ENCODE measurements at places on chromosomes 3 and 15.

- no peak for DNase-seq
- no peaks in the 10 kb centered on the region for H3K36me3 ChIP-seq
- H3K4me3 ChIP-seq, result no peak overlapping the region
- H3K27ac ChIP-seq, result no peak overlapping the region
- H3K27me3 ChIP-seq, result no peaks in the 10 kb centered on the region
Observed at GRCh38 chr3:22159004-22159695, 408.1 kb upstream of the ZNF385D start.

DNA sequence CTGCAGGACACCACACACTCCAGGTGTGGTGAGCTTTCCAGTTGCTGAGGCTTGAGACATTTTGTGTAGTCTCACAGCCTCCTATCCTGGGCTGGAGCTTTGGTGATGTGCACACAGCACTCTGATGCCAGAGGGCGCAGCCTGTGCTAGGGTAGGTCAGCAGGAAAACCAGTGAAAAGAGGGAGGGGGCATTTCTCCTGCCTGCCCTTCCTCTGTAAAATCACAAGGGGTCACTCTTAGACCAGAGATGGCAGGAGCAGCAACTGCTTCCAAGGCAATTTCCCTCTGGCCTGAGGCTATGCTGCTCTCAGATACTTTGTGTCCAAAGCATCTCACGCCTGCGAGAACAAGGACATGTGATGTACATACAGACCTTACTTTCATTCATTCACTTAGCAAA lies 16.5 kb upstream of the MUSTN1 start:
- H3K4me3 ChIP-seq, result no peak overlapping the region
- H3K27ac ChIP-seq, result no peak overlapping the region
- H3K36me3 ChIP-seq, result peaks cover 56% of the 10 kb centered on the region
- H3K4me1 ChIP-seq, result no peaks in the 10 kb centered on the region
- no peak for DNase-seq

DNA sequence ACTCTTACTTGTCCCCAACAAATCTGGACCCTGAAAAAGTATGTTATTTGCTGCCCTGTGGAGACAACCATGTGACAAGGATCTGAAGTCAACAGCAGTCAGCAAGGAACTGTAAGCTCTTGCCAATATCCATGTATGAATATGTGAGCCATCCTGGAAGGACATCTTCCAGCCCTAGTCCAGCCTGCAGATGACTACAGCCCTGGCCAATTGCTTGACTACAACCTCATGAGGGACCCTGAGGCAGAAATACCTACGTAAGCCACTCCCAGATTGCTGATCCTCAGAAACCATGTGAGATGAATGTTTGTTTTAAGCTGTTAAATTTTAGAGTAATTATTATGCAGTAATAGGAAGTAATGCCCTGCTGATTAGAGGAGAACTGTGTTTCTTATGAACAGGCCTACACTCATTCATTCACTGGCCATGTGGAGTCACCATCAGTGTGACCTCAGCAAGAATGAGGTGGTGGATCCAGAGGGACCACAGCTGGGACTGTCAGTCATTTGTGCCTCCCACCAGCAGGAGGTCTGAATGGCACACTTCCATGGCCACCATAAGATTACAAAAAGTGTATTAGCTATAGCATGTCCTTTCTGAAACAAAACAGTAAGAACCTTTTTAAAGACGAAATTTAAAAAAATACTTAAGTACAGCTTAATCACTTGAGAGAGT lies 92.6 kb downstream of the TFDP2 start:
- H3K27ac ChIP-seq, result no peak overlapping the region
- no peaks in the 10 kb centered on the region for H3K36me3 ChIP-seq
- no peak overlapping the region for H3K4me3 ChIP-seq
- H3K4me1 ChIP-seq, result no peaks in the 10 kb centered on the region
- no peaks in the 10 kb centered on the region for H3K27me3 ChIP-seq
- DNase-seq, result no peak

- no peak overlapping the region for H3K27ac ChIP-seq
- H3K36me3 ChIP-seq, result no peaks in the 10 kb centered on the region
- H3K4me1 ChIP-seq, result no peaks in the 10 kb centered on the region
Observed at GRCh38 chr3:145144361-145144760, 1016.6 kb downstream of the PLOD2 start.

DNA sequence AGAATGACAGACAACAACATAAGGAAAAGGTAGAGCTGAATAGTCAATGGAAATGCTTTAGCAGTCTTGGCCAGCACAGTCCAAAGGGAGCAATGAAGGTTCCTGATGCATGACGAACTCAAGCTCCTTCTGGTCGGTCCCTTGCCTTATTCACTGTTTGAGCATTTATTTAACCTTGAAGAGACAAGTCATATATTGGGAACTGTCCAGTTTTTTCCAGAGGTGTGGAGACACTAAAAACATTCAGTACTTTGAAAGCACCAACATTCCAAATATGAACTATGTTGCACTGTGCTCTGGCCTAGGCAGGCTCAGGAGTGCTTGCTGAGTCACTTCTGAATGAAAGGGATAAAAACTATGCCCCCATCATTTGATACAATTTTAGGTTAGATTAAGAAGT lies 384.8 kb downstream of the MECOM start:
- H3K27me3 ChIP-seq, result no peaks in the 10 kb centered on the region
- no peaks in the 10 kb centered on the region for H3K4me1 ChIP-seq
- no peak overlapping the region for H3K4me3 ChIP-seq
- H3K27ac ChIP-seq, result no peak overlapping the region
- no peaks in the 10 kb centered on the region for H3K36me3 ChIP-seq
- DNase-seq, result no peak

- peak; percentile 36 for DNase-seq
- peaks cover 79% of the 10 kb centered on the region for H3K4me1 ChIP-seq
- H3K4me3 ChIP-seq, result no peak overlapping the region
Observed at GRCh38 chr3:134368751-134369105, 5.5 kb downstream of the AMOTL2 start.

DNA sequence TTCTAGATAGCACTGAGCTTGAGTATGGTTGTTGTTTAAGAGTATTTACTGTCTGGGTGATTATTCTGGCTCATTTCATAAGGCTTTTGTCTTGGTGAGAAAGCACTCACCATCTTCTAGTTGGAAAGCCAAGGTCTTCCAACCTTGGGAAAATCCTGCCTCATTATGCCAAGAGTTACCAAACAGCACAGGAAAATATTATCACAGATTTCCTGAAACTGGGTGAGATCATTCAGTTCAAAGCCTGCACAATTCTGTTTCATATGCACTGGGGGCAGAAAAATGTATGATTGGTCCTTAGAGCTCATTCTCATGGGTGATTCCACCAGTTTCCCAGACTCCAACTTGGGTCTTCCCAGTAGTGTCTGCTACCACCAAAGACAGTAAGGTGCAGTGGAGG lies 291.8 kb downstream of the RORA start:
- no peaks in the 10 kb centered on the region for H3K27me3 ChIP-seq
- H3K36me3 ChIP-seq, result no peaks in the 10 kb centered on the region
- H3K4me3 ChIP-seq, result no peak overlapping the region
- H3K4me1 ChIP-seq, result no peaks in the 10 kb centered on the region
- DNase-seq, result no peak
- no peak overlapping the region for H3K27ac ChIP-seq

DNA sequence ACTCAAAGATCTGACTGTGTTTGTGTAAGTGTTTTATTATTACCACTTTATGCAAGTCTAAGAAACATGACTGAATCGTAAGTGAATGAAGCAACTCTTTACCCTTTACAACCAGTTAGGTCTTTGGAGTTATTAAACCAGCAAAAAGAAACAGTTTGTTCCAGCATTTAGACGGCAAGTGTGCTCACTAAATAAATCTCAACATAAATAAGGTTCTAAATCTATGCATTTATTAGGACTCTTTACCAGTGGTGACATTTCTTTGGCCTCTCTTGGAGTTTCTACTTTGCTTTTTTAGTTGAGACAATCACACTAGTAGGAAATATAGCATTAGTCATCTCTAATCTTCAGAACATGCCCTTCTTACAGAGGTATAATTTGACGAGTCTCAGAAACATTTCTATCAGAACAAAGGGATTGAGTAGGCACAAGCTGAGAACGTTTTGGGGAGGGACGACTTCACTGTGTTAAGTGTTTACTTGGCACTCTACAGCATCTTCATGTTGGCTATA lies 739.9 kb upstream of the NR2F2 start:
- H3K27me3 ChIP-seq, result no peaks in the 10 kb centered on the region
- H3K4me3 ChIP-seq, result no peak overlapping the region
- no peaks in the 10 kb centered on the region for H3K36me3 ChIP-seq
- H3K4me1 ChIP-seq, result no peaks in the 10 kb centered on the region
- no peak overlapping the region for H3K27ac ChIP-seq

GRCh38 chr3:5226783-5227182 lies 39.3 kb downstream of the EDEM1 start:
- no peak for DNase-seq
- no peak overlapping the region for H3K4me3 ChIP-seq
- no peaks in the 10 kb centered on the region for H3K4me1 ChIP-seq
- peaks cover 5% of the 10 kb centered on the region for H3K36me3 ChIP-seq

GRCh38 chr3:51830836-51831385 lies 30.5 kb upstream of the IQCF2 start:
- no peaks in the 10 kb centered on the region for H3K27me3 ChIP-seq
- H3K4me3 ChIP-seq, result no peak overlapping the region
- H3K27ac ChIP-seq, result no peak overlapping the region
- no peak for DNase-seq
- H3K36me3 ChIP-seq, result no peaks in the 10 kb centered on the region
- H3K4me1 ChIP-seq, result no peaks in the 10 kb centered on the region

- no peak for DNase-seq
- no peaks in the 10 kb centered on the region for H3K4me1 ChIP-seq
- H3K27ac ChIP-seq, result no peak overlapping the region
- no peak overlapping the region for H3K4me3 ChIP-seq
- peaks cover 70% of the 10 kb centered on the region for H3K36me3 ChIP-seq
Observed at GRCh38 chr15:40991355-40991754, 38.1 kb downstream of the CHAC1 start.

DNA sequence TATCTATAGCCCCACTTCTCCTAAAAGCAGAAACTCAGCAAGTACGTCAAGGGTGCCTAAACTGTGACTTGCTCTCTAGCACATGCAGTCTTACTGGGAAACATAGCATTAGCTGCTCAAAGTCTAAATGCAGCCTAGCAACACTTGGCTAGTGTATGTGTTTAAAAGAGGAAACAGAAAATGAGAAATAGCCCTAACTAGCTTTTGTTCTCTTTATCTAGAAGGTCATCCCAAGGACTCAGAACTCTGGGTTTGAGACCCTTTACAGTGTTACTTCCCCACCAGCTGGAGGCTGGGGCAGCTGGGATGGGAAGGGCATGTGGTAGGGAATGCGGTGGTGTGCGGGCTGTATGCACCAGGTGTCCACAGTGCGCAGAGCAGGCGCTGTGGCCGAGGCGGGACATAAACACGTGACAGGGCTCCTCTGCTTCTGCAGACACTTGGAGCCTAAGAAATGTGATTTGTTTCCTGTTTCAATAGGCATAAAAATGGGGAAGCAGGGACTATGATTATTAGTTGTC lies 13.3 kb downstream of the ETV5 start:
- H3K4me1 ChIP-seq, result peaks cover 42% of the 10 kb centered on the region
- H3K27me3 ChIP-seq, result no peaks in the 10 kb centered on the region
- H3K36me3 ChIP-seq, result no peaks in the 10 kb centered on the region

DNA sequence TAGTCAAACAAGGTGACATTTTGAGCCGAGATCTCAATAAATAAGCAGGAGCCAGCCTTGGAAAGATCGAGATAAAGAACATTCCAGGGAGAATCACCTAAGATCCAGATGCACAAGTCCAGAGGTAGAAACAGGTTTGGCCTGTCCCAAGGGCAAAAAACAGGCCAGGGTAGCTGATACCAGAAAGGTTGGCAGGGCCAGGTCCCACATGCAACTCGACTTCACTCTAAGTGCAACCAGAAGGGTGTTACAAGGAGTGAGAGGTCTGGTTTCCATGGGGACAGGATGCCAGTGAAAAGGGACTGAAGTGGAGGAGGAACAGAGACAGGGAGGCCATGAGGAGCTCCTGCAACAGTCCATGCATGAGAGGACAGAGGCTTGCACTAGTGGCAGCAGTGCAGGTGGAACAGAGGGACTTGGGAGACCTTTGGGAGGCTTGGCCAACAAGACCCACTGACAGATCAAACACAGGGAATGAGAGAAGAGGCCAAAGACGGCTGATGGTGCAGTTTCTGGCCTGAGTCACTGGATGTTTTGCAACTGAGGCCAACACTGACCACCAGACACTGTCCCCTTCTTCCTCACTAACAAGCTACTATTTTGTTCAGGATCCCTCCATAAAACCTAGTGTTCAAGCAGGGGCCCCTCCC lies 5.2 kb downstream of the TPRA1 start:
- no peaks in the 10 kb centered on the region for H3K36me3 ChIP-seq
- no peak for DNase-seq

DNA sequence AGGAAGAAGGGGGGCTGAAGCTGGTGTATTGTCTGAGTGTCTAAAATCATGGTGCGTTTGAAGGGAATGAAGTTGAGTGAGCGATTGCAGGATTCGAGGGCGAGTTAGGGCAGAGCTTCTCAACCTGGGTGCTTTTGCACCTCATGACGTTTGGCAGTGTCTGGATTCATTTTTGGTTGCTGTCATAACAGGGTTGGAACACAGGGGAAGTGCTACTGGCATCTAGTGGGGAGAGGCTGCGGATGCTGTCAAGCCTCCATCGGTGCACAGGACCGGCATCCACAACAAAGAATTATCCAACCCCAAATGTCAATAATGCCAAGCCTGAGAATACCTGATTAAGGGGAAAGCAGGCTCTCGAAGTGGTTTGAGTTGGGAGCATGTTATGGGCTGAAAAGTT lies 120.0 kb downstream of the SLCO3A1 start:
- H3K36me3 ChIP-seq, result no peaks in the 10 kb centered on the region
- peaks cover 22% of the 10 kb centered on the region for H3K4me1 ChIP-seq
- no peaks in the 10 kb centered on the region for H3K27me3 ChIP-seq
- H3K4me3 ChIP-seq, result no peak overlapping the region

DNA sequence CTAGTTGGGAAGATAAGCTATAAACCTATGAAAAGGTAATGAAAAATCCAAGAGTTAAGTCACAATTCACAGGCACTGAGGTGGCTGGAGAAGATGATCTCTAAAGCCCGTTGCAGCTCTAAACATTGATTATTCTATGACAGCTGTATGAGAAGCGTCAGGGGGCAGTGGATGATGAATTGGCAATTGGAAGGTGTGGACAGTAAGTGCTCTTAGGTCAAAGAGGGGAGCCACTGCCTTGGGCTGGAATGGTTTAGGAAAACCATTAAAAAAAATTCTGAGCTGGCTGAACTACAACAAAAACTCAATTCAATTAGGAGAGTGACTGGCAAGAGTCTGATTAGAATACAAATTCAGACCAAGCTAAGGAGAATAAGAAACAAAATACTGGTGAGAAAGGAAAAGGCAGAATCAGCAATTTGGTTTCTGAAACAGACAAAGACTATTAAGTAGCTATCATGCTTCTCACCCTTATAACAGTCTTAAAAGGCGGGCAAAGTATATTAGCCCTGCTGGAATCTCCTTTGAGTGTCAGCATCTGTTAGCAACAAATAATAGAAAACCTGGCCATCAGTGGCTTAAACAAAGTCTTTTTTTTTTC lies 8.8 kb upstream of the NMD3 start:
- DNase-seq, result no peak
- H3K27ac ChIP-seq, result no peak overlapping the region
- H3K27me3 ChIP-seq, result no peaks in the 10 kb centered on the region
- H3K4me3 ChIP-seq, result no peak overlapping the region

DNA sequence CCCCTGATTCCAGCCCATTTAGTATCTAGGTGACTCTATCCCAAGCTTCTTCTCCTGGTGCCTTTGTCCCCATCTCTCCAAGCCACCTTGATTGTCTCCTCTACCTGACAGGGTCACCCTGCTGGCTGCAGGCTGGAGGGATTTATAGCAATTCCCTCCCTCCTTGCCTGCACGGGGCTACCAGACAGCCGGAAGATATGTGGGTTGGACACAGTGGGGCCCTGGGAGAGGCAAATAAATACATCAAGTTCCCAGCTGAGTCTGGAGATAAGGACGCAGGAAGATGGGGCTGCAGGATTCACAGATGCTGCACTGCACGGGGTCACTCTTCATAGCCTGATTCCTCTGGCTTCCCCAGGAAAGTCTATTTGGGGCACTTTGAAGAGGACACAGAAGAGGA lies 9.3 kb upstream of the ISLR2 start:
- no peak overlapping the region for H3K27ac ChIP-seq
- no peak for DNase-seq
- H3K4me1 ChIP-seq, result no peaks in the 10 kb centered on the region
- peaks cover 41% of the 10 kb centered on the region for H3K27me3 ChIP-seq

Data from upper lobe of right lung (tissue), 1 donor.